ENCODE measurements at places on chromosomes 7 and 10.

DNA sequence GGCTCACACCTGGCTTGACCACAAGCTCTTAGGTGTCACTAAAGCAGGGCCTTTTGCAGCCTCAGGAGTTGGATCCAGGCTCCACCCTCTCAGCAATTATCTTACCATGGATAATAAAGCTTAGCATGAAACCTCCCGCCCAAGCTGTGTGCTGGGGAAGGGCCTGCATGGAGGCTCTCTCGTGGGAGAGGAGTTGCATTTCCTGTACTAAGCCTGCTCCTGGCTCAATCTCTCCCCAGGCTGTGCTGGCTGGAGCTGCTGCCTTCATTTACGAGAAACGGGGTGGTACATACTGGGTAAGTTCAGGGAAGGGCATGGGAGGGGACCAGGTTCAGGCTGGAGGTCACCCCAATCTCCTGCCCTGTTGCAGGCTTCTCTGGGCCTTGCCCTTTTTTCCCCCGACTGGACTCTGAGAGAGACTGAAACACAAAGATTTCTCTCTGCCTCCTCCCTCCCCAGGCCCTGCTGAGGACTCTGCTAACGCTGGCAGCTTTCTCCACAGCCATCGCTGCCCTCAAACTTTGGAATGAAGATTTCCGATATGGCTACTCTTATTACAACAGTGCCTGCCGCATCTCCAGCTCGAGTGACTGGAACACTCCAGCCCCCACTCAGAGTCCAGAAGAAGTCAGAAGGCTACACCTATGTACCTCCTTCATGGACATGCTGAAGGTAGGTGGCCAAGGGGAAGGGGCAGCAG, 2.7 kb downstream of the TMEM176A start:
- no peak for DNase-seq

DNA sequence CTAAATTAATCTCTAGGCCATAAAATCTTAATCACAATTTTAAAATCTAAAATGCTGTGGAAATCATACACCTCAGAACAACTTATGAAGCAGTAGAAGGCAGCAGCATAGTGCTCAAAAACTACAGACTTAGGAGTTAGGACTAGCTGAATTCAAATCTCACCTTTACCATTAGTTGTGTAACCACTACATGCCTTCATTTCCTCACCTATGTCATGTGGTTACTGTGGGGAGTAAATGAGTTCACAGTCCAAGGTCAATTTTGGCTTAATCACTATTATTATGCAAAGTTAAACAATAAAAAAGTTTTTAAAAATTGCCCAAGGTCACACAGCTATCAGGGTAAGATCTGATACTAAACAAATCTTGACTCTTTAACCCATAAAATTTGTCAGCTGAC, 37.0 kb downstream of the SNX13 start:
- DNase-seq = no peak

- DNase-seq = no peak
Observed at GRCh38 chr10:77016278-77016815, 621.3 kb downstream of the KCNMA1 start.

DNA sequence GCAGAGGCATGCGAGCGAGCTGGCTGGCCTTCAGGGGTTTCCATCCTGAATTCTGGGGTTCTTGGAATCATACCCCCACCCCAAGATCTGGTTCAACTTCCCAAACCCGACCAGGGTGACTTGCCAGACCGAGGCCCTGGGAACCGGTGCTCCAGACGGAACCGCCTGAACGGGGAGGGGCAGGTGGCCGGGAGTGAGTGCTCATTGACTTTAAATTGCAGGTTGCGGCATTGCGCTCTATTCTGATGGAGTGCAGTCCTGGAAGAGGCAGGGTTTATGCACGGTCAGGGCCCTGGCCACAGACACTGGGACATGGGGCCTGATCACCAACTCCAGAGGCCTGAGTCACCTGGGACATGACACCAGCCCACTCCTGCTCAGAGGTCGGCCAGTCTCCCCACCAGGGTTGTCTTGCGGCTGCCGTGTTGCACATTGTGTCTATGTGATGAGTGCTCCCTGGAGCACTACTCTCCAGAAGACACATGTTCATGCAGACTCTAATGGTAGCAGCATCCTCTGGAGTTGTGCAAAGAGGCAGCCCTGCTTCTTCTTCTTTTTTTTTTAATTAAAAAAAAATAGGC, 5.8 kb upstream of the DDIT4 start:
- no peak for DNase-seq

- no peak for DNase-seq
Observed at GRCh38 chr7:67553378-67553777, 556.7 kb downstream of the TYW1 start.

DNA sequence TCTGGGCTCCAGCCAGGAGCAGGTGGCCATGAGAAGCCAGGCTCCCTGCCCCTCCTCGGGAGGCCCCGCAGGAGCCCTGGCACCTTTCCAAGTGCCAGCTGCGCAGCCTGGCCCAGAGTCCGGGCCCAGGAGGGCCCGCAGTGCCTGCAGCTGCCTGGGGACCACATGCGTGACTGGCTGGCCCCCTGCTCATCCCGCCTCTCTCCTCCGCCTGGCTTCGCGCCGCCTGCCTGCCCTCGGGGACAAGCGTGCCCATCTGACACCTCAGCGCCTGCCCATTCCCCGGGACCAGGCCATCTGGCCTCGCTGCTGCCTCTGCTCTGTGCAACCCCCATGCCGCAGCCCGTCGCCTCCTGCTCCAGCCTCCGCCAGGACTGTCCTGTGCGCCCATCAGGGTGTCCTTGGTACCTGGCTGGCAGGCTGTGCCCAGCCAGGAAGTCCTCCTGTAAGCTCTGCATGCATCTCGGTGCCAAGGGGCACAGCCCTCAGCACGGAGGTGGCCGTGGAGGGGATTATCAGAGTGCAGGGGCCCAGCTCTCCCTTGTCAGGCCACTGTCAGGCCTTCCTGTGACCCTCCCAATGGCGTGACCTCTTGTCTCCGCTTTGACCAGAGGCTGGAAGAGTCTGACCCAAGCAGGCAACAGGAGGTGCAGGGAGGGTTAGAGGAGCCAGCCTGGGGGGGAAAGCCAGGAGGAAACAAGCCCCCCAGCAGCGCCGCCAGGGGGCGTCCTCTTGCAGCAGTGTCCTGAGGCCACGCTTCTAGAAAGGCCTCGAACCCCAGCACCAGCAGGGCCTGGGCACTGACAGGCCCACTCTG, 50.5 kb downstream of the TMEM209 start:
- DNase-seq = no peak

DNA sequence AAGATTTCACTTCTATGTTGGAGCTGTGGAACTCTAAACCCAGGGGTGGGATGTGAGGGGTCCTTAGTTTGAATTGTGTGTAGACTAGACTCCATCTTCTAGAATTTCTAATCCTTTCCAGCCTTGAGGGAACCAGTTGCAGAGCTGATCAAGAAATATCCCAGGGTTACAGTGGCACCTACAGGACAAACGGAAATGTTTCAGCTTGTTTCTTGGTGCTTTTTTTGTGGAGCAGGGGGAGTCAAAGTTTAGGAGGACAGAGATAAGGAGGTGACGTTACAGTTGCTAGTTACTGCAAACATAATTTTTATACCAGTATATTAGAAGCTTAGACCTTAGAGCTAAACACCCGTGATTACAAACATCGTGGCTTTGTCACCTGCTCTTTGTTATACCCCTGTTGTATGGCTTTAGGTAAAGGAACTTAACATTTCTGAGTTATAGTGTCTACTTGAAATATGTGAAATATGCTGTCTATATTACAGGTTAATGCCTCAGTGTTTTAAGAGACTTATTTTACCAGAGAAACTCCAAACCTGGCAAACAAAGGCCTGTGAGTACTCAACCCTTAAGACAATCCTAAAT, 84.5 kb upstream of the DYNC1I1 start:
- DNase-seq = no peak

- DNase-seq = no peak
Observed at GRCh38 chr10:3595736-3596135, 189.3 kb downstream of the KLF6 start.

- DNase-seq = no peak
Observed at GRCh38 chr7:19369182-19369581, 224.0 kb upstream of the FERD3L start.

DNA sequence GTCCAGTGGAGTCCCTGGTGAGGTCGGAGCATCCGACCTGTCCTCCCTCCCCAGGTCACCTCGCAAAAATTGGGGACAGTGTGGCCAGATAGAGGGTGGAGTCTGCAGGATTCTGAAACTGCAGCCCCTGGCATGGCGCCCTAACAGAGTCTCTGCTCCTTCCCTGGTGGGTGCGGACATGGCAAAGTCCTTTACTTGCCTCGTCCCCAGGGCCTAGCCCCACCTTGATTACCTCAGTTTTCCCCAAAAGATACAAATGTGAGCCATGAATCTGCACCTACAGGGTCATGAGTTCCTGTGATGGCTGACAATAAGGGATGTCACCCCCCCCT, 47.7 kb downstream of the NPVF start:
- DNase-seq = no peak

DNA sequence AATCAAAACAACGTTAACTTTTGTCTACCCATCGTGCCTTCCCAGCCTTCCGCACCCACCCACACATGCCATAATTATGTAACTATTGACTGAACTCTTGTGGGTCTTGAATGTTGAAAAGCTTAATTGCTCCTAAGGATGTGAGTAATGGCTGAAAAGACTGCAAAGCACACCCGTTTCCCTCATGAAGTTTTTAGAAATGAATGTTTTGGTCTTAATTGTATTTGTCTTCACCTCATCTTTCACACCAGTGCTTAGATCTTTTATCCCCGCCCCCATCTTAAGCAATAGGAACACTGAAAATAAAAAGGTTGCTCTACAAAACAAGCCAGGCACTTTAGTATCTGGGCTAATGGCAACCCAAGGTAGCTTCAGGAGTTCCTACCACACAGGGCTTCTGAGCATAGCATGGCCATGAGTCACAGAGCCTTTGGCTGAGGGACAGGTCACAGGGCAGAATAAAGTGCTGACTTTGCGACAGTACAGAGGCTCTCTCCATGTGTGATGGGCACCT, 690.5 kb downstream of the PARD3 start:
- no peak for DNase-seq

- no peak for DNase-seq
Observed at GRCh38 chr7:39746103-39746819, 122.9 kb downstream of the RALA start.

DNA sequence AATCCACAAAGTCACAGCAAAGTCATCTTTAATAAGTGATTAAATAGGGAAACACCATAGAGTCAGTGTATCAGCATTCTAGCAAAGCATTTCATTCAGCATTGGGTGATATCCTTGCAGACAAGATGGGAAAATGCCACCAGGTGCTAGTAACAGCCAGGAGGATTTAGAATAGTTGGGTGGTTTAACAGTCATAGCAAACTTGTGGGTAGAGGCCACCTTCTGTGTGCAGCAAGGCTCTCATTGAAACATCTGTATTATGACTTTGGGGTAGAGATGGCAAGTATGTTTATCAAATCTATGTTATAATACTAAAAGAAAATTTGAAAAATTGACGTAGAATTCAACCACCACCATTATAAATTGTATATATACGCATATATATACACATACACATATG, 26.4 kb upstream of the ADO start:
- DNase-seq = no peak

DNA sequence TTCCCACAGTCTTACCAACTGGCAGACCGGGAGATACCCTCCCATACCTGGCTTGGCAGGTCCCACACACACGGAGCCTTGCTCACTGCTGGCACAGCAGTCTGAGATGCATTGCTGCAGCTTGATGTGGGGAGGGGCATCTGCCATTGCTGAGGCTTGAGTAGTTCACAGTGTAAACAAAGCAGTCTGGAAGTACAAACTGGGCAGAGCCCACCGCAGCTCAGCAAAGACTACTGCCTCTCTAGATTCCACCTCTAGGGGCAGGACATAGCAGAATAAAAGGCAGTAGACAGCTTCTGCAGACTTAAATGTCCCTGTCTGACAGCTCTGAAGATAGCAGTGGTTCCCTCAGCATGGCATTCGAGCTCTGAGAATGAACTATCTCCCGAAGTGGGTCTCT, 69.6 kb upstream of the RELN start:
- DNase-seq = no peak

GRCh38 chr7:7614018-7614741, 26.4 kb upstream of the UMAD1 start:
- no peak for DNase-seq

DNA sequence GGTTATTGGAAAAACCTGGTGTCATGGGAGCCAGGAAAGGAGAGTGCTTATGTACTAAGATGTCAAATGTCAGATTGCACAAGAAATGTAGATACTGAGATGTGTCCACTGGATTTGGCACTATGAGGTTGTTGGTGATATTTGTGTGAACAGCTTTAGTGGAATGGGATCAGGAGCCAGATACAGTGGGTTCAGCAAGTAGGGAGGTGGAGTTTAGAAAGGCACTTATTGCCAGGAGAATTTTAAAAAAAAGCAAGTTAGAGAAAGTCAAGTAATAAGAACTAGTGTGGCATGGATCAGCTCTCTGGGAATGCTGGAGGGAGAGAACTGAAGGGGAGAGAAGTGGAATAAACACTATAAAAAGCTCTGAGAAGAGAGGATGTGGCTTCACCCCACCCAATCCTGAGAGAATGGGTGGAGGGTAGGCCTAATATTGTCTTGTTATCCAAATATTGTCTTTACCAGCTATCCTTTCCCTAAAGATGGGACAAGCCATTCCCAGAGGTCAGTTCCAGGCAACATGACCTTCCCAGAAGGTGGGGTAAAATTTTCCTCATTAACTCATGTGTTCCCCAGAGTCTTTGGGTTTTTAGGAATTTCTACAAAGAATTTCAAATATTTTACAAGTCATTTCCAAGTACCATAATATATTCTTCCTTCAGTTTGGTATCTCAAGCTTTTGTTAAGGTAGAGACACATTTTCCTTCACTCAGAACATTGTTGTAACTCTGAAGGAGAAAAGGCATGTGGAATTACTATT, 42.3 kb downstream of the ENTPD1 start:
- DNase-seq = no peak

- no peak for DNase-seq
Observed at GRCh38 chr7:68733219-68734153, 864.8 kb upstream of the AUTS2 start.

- no peak for DNase-seq
Observed at GRCh38 chr7:96701258-96701657, 8.4 kb downstream of the SEM1 start.

DNA sequence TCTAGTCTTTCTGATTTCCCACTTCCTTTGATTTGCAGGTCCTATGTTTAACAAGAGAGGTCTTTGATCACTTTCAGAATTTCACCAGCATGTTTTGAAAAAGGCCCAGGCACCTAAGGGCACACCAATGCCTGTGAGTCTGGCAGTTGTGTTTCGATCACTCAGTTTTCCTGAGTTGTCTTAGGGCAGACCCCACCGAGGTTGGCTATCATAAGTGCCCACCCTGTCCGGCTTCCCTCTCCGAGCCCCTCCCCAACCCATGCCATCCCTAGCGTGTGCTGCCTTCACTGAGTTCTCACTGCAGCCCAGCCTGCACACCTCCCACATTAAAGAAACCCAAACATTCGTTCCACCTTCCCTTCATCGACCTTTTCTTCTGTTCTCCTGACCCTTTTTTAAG, 257.9 kb downstream of the GRID1 start:
- no peak for DNase-seq

- DNase-seq = no peak
Observed at GRCh38 chr7:22799633-22800032, 23.0 kb downstream of the TOMM7 start.

- DNase-seq = no peak
Observed at GRCh38 chr10:95650232-95650631, 6.3 kb downstream of the ALDH18A1 start.

- DNase-seq = no peak
Observed at GRCh38 chr10:6195376-6195775, 7.4 kb upstream of the PFKFB3 start.

GRCh38 chr7:108627476-108628051, 57.9 kb downstream of the DNAJB9 start:
- no peak for DNase-seq

GRCh38 chr7:151315038-151315655, 26.5 kb upstream of the NUB1 start:
- DNase-seq = peak; percentile 50

- no peak for DNase-seq
Observed at GRCh38 chr7:117203205-117203604, 119.7 kb downstream of the WNT2 start.

Measured in activated T-helper 1 cell treated with Interleukin-2 at 50 U/mL for 16 hours (primary cell).